ENCODE measurements at places on chromosomes 5 and 9.

DNA sequence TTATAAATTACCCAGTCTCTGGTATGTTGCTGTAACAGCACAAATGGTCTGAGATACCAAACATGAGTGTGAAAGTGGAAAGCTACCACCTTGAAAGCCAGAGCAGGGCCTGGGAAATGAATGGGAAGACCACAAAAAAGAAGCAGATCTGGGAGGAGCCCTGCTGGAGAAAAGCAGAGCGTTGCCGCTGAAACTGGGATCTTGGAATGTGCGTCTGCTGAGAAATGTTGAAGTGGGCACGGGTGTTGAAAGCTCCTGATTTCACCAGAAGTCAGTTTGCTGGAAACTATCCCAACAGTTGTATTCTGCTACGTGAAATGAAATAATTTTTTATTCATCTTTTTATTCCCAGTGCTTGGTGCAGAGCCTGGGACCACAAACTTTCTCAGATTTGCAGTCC lies 40.0 kb downstream of the NUDT12 start:
- no peak for DNase-seq

- no peak for DNase-seq
Observed at GRCh38 chr5:170917113-170917512, 55.3 kb downstream of the RANBP17 start.

GRCh38 chr5:112973904-112974303 lies 2.7 kb upstream of the DCP2 start:
- DNase-seq: no peak

- DNase-seq: no peak
Observed at GRCh38 chr9:4020038-4020754, 279.7 kb downstream of the GLIS3 start.

DNA sequence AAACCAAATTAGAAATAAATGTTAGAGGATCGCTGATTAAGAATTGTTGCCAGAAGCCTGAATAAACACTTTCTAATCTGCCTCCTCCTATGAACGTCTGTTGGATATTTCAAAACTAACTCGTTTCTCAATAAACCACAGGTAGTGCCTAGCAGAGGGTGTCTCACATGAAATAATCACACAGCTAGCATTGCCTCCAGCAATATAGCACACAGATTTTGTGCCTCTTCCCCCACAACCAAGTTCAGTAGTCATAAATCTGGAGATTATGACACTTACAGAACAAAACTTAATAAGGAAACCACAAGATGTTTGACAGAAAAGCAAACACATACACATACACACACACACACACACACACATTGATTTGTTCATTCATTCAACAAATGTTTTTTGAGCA lies 173.2 kb upstream of the CDH10 start:
- DNase-seq: no peak

GRCh38 chr9:84207491-84207951 lies 133.0 kb downstream of the SLC28A3 start:
- no peak for DNase-seq

- DNase-seq: no peak
Observed at GRCh38 chr9:35914301-35914807, 5.1 kb downstream of the SPAAR start.

- no peak for DNase-seq
Observed at GRCh38 chr5:107218457-107219193, 452.1 kb downstream of the EFNA5 start.

GRCh38 chr9:69199769-69200470 lies 25.8 kb downstream of the TJP2 start:
- no peak for DNase-seq

DNA sequence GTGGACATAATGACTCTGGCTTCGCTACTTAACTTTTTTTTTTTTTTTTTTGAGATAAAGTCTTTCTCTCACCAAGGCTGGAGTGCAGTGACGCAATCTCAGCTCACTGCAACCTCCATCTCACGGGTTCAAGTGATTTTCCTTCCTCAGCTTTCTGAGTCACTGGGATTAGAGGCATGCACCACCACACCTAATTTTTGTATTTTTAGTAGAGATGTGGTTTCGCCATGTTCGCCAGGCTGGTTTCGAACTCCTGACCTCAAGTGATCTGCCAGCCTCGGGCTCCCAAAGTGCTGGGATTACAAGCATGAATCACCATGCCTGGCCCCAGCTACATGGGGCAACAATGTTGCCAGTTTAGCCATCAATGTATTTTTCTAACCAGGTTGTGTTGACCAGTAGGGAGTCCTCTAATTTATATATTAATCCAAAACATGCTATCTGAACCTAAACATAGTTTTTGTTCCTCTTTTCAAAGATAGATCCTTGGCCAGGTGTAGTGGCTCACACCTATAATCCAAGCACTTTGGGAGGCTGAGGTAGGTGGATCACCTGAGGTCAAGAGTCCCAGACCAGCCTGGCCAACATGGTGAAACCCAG lies 120.3 kb upstream of the LHFPL2 start:
- DNase-seq: no peak

DNA sequence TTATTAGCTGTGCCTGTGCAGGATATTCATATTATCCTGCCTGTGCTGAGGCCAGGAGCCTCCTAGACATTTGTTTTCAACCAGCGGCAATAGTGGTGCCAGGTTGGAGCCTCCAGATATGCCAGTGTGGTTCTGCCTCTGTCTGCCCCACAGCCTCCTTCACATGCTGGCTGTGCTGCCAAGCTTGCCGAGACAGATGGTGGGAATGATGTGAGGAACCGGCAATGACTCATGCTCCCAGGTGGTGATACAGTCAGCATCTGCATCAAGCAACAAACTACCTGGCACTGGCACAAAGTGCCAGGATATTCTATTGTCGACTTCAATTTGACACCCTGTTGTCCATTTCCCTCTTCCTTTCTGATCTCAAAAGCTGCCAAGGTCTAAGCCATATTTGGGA lies 285.7 kb downstream of the CHSY3 start:
- DNase-seq: no peak

- DNase-seq: no peak
Observed at GRCh38 chr9:100466171-100466828, 6.6 kb upstream of the TMEFF1 start.

- no peak for DNase-seq
Observed at GRCh38 chr5:67166460-67167285, 29.9 kb downstream of the CD180 start.

DNA sequence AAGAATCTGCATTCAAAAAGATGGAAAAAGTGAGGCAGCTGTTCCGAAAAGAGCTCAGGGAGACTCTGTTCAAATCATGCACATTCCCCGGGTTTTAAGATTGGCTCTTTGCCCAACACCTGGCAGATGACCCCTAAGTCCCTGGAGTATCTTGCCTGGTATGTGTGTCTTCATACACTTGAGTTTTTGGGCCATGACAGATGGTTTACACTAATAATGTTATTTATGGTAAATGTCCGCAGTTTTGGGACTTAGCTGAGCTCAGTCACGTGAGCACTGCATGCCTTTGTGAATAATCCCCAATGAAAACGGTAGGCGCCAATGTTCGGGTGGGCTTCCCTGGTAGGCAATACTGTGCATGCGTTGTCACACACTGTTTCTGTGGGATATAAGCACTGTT lies 316.1 kb downstream of the PRDM9 start:
- DNase-seq: no peak

GRCh38 chr5:43207601-43208000 lies 15.6 kb downstream of the NIM1K start:
- no peak for DNase-seq

DNA sequence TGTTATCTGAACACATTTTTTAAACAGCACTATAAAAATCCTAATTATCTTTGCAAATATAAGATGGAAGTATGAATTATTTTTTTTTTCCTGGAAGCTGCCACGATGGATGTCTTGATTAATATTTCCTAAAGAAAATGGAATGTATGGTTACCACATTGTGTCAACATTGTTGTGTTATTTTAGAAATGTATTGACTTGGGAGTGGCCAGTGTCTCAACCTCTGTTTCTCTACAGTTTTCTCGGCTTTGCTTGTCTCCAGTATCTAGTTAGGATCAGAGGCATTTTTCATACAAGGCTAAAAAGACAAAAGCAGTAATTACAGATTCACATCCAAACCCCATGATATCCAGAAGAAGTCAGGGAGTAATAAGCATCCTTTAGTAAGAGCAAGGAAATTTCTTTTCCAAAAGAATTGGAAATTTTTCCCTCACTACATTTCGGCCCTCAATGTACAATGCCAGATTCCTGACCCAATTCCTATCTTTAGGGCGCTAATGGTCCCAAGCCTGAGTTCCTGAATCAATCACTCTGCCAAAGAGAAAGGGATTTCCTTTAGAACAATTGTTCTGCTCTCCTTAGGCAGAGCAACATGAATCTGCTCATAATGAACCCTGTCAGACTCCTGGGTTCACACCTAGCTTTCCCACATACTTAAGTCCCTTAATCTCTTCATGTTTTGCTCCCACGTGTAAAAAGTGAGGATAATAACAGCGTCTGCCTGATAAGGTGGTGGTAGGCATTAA lies 111.7 kb downstream of the EDIL3 start:
- DNase-seq: no peak

DNA sequence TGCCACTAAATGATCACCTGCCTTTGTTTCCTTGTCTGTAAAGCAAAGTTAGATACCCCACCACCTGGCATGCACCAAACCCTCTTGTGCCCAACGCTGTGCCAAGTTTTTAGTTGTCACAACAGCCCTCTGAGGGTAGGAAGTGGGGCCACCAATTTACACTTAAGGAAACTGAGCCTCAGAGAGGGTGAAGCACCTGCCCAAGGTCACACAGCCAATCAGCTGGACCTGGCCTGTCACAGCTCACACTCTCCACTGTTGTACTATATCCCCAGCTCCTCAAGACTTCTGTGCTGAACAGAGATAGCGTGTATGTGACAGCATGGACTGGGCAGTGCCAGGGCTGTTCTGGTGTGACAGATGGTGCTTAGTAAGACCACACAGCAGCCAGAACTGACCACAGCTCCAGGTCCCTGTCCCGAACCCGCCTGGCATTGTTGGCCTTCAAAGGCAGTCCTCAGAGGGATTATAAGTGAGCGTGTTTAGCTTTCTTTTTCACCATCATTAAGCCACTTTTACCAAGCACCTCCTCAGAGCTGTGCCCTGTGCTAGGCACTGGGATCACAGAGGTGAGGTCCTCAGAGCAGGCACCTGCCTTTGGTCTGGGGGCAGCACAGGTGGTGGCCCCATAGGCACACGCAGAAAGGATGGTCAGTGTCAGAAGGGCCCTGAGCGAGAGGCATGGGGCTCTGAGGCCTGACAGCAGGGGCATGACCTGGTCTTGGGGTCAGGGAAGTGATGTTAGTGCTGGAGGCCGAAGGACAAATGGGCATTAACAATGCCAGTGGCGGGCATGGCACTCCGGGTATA lies 71.1 kb downstream of the COL27A1 start:
- DNase-seq: no peak

GRCh38 chr5:6490693-6491092 lies 42.0 kb downstream of the UBE2QL1 start:
- no peak for DNase-seq

- DNase-seq: no peak
Observed at GRCh38 chr5:138699482-138699881, 53.7 kb upstream of the CTNNA1 start.

GRCh38 chr5:82975812-82976211 lies 101.4 kb downstream of the TMEM167A start:
- no peak for DNase-seq

- DNase-seq: no peak
Observed at GRCh38 chr5:157650991-157651611, 1.1 kb downstream of the SOX30 start.

DNA sequence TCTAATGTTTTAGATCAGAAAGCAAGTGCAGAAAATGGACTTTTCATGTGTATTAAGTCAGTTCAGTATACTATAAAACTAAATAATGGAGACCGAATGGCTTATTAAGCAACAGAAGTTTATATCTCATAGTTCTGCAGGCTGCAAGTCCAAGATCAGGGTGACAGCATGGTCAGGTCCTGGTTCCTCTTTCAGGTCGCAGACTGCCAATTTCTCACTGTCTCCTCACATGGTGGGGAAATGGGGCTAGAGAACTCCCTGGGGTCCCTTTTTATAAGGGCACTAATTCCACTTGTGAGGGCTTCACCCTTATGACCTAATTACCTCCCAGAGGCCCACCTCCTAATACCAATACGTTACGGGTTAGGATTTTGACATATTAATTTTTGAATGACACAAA lies 48.7 kb downstream of the RICTOR start:
- DNase-seq: no peak

- no peak for DNase-seq
Observed at GRCh38 chr9:88529496-88529895, 5.5 kb upstream of the NXNL2 start.

GRCh38 chr9:115080242-115080641 lies 37.7 kb downstream of the TNC start:
- no peak for DNase-seq

DNA sequence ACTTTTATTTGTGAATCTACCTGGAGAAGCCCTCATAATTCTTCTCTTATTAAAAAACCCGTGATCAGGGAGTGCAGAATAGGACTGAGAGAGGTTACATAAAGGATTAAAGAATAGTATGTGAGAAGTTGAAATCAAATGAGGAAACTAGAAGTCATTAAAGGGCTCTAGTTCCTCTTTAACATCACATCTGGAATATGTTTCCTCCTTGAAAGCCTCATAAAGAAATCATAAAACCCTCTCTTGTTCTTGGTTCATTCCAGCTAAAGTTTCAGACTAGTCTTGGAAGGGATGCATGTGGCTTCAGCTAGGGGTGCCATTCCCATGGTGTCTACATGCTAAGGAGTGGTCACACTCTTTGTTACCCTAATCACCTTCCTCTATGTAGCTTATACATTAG lies 5.7 kb upstream of the C5orf46 start:
- DNase-seq: no peak

- DNase-seq: no peak
Observed at GRCh38 chr9:87642330-87643106, 83.4 kb upstream of the CTSL start.

- no peak for DNase-seq
Observed at GRCh38 chr5:169006842-169007790, 293.8 kb downstream of the SLIT3 start.

GRCh38 chr5:76025069-76025468 lies 58.1 kb upstream of the SV2C start:
- no peak for DNase-seq

DNA sequence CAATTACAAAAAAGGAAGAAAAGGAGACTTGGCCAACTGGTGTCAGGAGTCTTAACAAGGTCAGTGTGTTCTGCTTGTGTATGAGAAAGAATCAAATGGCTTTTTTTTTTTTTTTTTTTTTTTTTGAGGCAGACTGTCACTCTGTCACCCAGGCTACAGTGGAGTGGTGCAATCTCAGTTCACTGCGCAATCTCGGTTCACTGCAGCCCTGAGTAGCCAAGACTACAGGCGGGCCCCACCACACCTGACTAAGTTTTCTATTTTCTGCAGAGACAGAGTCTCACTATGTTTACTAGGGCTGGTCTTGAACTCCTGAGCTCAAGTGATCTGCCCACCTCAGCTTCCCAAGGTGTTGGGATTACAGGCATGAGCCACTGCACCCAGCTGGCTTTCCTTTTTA lies 3.1 kb upstream of the IL7R start:
- DNase-seq: no peak

GRCh38 chr9:36939655-36940499 lies 94.2 kb downstream of the PAX5 start:
- no peak for DNase-seq
